Left hindlimb (tissue), 1 donor: ENCODE measurements at places on chromosomes 1 and 21.
A peak's percentile ranks its signal among the peaks of the same experiment; 100 is the strongest.

- DNase-seq = no peak
These were observed 40.2 kb downstream of the TTLL7 start for GRCh38 chr1:83958704-83959103.

DNA sequence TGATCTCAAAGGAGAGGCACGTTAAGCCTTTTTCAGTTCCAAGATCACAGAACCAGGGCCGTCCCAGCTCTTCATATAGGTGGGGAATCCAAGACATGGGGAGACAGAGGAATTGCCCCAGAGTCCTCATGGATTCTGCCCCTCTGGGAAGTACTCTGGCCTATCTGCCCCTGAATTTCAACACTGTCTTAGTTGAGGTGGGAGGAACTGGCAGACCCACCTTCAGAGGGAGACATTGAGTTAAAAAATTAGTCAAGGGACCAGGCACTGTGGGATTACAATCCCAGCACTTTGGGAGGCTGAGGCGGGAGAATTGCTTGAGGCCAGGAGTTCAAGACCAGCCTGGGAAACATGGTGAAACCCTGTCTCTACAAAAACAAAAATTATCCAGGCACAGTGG, 2.1 kb upstream of the KNCN start:
- no peak for DNase-seq

DNA sequence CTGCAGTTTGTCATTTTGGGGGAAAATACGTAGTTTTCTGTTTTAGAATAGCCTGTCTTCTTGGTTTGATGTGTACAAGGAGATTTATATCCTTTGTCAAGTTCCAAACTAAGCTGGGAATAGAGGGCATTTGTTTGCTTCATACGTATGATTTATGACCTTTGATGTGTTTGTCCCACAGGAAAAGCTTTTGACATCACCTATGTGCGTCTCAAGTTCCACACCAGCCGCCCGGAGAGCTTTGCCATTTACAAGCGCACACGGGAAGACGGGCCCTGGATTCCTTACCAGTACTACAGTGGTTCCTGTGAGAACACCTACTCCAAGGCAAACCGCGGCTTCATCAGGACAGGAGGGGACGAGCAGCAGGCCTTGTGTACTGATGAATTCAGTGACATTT, 79.9 kb downstream of the LAMC1 start:
- no peak for DNase-seq

DNA sequence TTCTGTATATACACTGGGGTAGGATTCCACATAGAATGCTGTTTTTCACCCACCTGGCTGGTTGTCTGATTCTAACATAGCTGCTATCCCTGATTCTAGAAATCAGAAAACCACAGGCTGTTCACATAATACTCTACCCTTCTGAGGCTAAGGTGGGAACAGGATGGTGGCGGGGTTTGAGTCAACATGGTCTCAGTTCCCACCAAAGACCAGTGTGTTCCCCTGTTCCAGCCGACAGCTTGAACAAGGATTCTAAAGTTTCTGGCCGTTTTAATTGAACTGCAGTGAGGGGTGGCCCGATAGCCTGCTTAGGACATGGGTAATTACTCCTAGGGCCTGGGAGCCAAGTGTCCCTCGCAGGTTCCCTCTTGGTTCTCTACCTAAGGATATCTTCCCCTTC, 38.4 kb downstream of the PEX14 start:
- no peak for DNase-seq

DNA sequence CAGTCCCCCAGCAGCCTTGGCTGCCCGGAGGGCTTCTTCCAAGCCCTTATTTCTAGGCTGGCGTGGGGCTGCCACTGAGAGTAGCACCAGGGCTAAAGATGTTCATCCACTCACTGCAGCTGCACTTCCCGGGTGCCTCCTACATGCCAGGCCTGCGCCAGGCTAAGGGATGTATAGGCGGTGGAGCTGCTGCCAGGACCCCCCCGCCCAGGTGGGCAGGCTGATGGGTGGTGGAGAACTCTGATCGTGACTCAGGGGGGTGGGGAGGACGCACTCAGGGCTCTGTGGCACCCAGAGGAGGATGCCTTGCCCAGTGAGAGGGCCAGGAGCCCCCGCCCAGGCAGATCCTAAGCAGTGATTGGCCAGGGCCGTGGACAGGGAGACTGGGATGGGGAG, 34.1 kb downstream of the CFAP74 start:
- peak; percentile 6 for DNase-seq
